ENCODE measurements at places on chromosomes 2 and 18.

DNA sequence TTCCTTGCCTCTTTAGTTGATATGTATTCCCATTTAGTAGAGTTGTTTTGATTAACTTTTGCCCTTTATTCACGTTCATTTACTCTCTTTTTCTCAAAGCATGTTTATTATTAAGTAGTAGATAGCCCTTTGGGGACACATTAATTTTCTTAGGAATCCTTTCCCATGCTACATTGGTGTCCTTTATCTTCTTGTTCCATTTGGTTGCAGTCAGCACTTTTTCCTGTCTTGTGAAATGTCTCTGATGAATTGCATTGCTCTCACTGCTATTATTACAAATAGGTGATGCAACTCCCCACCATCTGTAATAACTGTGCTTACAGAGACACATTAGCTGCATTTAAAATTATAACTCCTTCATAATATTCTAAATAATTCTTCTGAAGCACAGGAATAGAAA, 428.5 kb upstream of the CNTNAP5 start:
- no peak for DNase-seq

- no peak for DNase-seq
Measured at GRCh38 chr2:191443446-191443845, 198.2 kb downstream of the MYO1B start.

GRCh38 chr2:132618734-132619133, 51.3 kb downstream of the LYPD1 start:
- no peak for DNase-seq

DNA sequence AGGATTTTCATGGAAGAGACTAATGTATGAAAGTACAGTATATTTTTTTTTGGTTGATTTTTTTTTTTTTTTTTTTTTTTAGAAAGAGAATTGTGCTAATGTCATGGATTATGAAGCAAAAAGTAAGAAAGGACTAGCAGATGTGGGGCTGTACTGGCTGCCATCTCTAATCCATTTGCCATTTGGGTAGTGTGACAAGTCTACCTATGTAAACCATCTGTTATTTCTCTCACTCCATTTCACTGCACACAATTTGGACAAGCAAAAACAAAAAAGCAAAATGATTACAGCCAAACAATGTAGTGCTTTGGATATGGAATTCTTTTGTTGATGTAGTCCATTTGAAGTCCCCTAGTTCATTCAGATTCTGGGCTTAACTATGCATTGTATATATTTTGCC, 1355.4 kb downstream of the LRP1B start:
- no peak for DNase-seq

- no peak for DNase-seq
Measured at GRCh38 chr2:71469403-71470398, 16.3 kb downstream of the DYSF start.

DNA sequence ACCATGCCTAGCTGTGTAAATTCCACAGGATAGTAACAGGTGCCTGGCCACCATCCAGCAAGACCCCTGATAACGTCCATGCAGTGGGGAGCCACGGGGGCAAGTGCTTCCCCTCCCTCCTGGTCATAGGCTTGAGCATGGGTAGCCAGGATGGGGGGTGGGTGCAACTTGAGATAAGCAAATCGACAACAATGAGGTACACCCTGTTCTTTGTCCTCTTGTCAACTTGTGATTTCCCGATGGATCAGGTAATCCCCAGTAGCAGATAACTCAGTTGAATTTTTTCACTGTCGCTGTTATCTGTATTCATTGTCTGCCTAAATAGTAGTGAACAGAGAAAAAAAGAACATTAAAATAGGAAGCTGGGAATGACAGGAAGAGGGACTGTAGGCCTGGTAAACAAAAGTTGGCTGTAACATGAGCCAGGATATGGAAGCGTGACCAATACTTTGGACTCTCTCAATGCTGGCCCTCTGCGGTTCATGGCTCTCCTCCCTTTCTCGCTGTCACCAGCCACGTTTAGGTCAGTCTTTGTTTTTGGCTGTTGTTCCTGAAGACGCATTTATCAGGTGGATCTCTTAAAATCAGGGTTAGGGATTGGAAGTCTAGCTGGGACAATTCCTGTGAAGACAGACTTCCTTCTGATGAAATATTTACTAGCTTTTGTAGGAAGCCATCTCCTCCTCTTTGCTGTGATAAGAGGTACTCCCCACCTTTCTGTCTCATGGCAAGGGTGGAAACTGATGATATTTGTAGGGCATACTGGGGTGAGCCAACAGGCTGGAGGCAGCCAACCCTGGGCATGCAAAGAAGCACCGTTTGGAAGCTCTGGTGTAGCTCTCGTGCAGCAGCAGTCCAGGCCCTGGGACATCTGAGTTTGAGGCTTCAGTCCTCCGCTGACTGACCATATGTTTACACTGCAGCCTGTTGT, 42.4 kb downstream of the TCF7L1 start:
- DNase-seq: no peak

- peak; percentile 31 for DNase-seq
Measured at GRCh38 chr2:234288974-234289455, 207.9 kb downstream of the ARL4C start.

DNA sequence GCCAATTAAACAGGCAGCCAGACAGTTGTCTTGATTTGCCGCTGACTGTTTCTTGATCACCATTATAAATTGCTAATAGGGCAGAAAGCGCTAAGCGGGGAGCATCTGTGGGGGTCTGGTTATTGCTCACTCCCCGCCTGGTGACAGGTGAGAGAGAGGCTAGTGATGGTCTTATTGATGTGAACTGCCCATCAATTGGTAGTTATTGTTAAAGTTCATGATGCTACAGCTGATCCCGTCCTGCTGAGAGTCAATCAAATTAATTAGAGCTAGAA, 148.5 kb downstream of the LNPK start:
- no peak for DNase-seq

DNA sequence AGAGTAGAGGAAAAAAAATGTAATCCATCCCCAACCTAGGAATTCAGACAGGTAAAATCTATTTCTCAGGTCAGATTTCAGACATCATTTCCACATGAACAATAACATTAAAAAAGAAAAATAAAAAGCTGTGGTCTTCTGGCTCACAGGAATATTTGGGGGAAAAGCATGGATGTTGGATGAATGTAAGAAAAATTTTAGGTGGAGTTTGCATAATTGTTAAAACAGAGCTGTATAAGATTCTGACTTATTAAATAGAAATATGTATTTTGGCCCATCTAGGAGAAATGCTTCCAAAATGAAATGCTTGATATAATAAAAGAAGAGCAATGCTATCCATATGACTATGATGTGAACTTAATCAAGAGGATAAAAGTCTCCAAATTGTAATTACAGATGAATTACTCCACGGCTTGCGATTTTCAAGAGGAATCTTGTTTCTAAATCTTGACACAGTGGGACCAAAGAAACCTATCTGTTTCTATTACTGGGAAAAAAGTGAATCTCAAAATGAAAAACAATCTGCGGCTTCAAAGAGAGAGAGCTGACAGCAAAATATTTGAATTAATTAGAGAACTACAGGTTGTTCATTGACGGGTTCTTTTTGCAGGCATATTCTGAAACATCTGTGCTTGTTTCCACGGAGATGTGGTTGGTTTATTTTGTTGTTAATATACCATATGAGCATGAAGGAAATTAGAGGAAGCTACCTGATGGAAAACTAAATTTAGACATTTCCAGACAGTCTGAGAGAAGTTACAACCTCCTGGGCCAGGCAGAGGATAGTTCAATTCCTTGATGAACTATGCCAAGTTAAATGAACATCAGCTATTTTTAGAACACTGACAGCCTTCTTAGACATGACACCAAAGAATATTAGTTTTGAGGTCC, 468.7 kb downstream of the PID1 start:
- DNase-seq: no peak

DNA sequence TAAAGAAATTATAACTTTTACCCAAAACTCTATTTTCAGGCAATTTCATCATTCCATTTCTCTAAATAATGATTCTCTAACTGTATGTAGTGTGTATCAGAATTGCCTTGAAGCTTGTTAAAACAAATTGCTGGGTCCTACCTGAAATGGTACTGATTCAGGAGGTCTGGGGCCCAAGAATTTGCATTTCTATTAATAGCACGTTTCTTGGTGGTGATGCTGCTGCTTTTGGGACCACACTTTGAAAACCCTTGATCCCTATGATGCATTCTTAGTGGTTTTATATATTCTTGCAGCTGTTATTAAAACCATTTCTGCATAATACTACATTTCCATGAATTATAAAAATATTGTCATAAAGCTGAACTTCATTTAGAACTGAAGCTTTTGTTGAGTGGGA, 140.7 kb downstream of the NCK2 start:
- DNase-seq: no peak

DNA sequence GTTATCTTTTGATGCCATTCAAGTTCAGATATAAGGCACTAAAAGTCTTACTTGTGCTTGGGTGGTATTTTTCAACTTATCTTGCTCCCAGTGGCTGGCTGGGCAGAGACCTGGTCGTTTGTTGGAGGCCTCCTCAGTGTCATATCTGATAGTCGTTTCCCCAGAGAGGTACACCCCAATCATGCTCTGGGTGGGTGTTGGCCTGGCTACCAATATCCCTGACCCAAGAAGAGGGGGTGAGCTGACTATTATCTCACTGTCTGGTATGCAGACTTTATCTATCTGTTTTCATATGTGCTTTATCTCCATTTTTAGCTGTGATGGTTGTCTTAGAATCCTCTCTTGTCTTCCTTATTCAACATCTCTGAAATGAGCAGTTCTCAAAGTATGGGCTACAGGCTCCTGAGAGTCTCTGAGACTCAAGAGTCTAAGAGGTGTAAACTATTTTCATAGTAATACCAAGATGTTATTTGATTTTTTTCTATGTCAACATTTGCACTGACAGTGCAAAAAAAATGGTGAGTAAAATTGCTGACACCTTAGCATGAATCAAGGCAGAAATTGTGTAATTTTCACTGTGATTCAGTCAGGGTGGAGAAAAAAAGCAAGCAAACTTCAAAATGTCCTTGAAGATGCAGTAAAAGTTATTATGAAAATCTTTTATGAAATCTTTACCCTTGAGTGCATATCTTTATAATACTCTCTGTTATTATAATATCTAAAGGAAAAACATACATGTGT, 12.3 kb upstream of the PLEK start:
- DNase-seq: no peak

DNA sequence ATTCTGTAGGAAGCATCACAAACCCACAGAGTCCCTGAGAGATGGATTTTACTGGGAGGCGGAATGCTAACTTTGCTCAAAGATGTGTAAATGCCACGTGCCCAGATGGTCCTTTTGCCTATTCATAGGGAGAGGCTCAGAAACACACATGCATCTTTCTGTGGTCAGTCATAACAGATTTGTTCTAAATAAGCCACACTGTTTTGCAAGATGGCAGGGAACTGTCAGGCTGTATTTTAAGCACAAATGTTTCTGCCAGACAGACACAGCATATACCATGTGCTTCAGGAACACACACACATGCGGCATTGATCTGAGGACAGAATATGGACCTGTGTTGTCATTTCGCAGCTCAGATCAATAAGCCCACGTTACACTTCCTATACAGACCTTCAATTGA, 312.0 kb downstream of the GPD2 start:
- DNase-seq: no peak

DNA sequence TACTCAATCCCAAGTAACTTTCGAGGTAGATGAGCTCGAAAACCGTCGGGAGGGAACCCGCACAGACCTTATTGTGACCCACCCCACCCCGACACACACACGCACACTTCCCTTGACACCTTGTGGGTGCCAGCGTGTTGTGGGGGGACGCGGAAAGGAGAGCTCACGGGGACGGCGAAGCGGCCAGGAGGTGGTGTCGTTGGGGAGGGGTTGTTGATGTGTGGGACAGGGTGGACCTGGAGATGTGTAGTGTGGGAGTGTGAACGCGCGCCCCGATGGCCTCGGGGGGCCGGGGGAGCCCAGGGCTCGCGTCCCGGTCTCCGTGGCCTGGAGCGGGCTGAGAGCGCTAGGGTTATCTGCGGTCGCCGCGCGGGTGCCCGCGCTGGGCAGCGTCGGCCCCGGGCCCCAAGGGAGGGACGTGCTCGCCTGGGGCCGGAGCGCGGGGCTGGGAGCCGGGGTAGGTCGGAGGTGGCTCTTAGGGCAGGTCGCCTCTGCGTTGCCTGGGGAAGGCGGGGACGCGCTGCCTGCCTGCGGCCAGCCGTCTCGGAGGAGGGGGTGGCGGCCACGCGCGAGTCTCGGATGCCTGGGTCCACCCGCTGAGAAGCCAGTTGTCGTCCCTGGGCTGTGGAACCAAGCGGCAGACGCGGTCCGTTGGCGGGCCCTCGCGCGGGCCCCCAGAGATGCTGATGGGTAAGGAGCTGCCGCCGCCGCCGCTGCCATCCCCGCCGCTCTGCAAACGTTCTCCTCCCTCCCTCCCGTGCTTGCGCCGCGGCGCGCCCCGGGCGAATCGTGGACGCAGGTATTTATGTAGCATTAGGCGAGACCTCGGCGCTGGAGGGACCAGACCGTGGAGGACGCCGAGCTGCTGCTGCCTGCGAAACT, 1.6 kb downstream of the KLHL29 start:
- DNase-seq: no peak

DNA sequence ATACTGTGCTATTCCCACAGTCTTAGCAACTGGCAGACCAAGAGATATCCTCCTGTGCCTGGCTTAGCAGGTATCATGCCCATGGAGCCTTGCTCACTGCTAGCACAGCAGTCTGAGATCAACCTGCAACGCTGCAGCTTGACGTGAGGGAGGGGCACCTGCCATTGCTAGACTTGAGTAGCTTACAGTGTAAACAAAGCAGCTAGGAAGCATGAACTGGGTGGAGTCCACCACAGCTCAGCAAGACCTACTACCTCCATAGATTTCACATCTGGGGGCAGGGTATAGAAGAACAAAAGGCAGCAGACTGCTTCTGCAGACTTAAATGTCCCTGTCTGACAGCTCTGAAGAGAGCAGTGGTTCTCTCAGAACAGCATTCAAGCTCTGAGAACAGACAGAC, 74.8 kb downstream of the AKAIN1 start:
- no peak for DNase-seq

- no peak for DNase-seq
Measured at GRCh38 chr18:38941711-38942561, 1376.3 kb upstream of the CELF4 start.

DNA sequence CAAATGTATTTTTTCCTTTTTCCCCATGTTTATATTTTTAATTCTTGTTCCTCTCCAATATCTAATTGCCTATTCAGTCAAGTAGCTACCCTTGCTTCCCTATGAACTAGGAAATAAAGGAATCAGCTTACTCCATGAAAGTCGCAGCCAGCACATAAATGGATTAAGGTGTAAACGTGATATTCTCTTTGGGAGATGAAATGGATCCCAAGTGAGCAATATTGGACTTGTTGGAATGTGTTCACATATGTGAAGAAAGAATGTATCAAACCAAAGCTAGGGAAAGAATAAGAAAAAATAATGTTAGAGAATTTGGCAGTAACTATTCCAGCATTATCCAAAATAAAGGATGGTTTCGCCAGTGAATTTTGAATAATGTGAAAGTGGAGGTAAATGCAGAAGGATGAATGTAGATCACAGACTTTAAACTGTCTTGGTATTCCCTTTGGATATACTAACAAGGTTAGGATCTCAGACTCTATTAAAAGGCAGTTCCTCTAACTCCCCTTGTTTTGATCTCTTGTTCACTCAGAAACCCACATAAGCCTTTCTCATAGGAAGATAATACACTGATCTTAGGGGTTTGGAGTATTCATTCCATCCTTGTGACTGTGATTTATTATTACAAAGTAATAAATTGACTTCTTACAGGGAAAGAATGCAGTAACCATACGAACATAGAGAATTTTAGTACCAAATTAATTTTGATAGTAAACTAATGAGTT, 208.1 kb downstream of the BABAM2 start:
- DNase-seq: no peak

- no peak for DNase-seq
Measured at GRCh38 chr2:240903191-240904060, 2.7 kb upstream of the CROCC2 start.

GRCh38 chr2:25310965-25311864, 30.5 kb downstream of the DNMT3A start:
- no peak for DNase-seq
